ENCODE measurements at places on chromosomes 7 and 10.

GRCh38 chr7:149448961-149449360 is 11.9 kb downstream of the ZNF777 start:
- DNase-seq, result no peak

DNA sequence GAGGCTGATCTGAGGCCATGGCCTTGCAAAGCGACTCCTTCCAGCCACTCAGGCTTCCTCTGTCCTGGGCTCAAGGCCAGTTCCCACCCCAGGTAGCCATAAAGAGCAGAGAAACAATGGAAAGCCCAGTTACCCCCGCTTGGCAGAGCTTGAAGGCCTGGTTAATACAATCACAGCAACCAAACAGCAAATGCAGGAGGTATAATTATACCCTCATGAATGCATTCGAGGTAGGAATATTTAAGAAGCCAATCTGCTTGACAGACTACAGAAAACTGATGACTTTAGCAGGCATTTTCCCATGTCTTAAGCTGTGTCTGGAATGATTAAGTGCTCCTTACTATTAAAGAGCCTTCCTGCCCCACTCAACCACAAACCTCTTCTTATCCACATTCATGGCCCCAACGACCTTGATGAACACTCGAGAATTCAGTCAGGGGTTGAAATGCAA is 114.1 kb upstream of the MACROH2A2 start:
- no peak for DNase-seq

DNA sequence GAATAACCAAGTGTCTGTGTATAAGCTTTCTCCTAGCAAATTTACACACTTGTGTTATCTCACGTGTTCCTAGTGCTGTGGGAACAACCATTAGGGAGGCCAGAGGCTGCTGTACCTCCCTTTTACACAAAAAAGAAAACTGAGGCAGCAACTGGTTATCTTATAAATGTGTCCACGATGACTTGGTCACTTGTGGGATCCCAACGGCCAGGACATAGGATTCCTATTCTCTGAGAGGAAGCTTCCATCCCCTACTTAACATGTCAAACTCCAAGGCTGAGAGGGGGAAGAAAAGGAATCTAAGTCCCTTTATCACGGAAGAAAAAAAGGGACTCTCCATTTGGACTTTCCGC is 484 bp downstream of the ZNF438 start:
- no peak for DNase-seq

DNA sequence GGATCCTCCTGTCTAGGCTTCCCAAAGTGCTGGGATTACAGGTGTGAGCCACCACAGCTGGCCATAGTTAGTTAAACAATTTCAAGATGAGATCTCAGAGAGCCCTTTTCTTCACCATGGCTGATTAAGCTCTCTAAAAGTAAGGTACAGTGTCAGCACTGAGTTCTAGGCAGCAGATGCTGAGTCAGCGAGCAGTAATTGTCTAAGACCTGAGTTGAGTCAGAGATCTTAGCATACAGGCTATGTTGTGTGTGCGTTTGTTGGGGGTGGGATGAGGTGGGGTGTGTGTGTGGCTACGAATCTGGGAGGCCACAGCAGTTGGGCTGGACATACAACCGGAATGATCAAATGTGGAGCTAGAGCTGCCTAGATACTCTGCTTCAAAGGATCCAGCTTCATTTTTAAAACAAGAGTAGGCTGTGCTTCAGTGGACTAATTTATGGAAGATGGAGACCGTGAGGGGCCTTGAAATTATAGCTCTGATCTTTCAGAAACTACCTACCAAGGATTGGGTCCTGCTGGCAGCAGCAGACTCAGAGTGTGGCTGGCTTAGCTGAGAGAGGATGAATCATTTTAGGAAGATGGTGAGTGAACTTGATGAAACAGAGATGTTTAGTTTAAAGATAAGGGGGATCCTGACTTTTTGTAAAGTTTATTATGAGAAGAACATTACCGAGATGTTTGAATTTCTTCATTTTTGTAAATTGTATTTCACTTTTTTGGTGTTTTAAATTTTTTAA is 17.5 kb upstream of the MTPN start:
- peak; percentile 59 for DNase-seq

DNA sequence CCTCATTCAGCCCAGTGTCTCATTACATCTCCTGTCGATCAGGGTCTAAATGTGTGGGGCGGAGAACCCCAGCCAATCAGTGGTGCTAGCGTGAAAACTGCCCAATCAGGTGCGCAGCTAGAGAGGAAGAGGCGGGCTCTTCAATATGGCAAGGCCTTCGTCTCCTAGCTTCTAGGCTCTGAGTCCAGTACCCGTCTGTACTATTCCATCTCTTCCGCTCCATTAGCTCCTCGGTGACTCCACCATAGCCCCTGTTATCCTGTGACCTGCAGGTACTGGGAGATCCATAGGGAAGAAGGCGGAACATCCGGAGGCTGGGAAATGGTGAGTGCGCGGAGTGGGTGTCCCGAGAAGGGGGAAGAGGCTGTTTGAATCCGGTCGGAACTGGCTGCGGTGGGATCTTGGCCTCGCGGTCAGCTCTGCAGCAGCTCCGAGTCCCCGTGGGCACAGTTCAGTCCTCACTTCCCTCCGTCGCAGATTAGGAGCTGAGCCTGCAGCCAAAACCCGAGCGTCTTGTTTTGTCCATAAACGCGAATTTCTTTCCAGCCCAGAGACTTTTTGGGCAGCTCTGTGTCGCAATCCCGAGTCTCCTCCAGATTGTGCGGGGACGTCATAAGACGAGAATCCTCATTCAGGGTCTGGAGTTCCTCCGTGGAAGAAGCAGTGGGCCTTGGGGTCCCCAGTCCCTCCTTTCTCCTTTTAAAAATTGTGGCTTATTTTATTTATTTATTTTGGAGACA is at the start of gene ZNF727:
Gene ZNF727 (plus strand): TSS at position 134 of the 740 bp plus-strand sequence. CDS start 188 bp downstream, at position 322.
- DNase-seq, result no peak

GRCh38 chr10:69910561-69910960 is 108.9 kb downstream of the COL13A1 start:
- DNase-seq, result peak; percentile 19

GRCh38 chr7:150715738-150716137 is 675 bp upstream of the GIMAP1 start:
- no peak for DNase-seq

DNA sequence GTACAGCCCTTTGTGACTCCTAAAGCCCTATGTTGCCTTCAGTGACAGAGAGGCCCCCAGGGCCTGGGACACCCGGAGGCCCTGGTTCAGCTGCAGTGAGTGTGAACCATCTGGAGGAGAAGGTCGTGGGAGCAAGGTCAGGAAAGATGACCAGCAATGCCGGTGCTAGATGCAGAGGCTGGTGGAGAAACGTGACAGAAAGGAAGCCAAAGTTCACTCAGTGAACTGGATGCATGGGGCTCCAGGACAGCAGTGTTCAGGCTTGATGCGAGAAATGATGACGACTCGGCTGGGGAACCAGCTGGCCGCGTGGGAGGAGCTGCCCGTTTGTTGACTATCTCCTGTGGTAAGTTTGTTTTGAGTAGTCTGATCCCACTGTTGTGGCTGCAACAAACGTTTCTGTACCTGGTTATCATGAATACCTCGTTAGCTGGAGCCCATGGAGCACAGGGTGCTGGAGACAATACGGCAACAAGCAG is 54.1 kb upstream of the MKRN1 start:
- DNase-seq, result no peak

DNA sequence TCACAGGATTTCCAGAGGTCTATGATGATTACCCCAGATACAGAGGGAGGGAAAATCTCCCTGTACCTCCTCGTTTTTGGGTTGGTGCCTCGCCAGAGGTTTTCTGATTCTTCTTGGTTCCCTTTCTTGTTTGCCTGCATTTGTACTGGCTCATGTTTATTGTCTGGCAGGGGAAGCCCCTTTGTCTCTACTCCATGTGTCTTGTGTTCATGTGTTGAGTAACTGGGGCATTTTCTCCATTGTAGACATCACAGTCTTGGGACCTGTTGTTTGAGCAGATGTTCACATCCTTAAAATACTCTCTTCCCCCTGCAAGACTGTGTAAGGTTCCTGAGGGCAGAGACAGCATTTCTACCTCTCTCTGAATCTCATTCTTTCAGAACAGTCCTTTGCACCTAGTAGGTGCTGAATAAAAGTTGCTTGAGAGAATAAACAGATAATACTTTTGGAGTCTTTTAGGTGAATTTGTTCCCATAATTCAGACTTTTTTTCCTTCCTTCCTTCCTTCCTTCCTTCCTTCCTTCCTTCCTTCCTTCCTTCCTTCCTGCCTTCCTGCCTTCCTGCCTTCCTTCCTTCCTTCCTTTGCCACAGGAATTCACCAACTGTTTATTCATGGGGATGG is 25.1 kb downstream of the CDK14 start:
- no peak for DNase-seq

GRCh38 chr7:44787041-44787440 is 9.4 kb upstream of the PPIA start:
- DNase-seq, result no peak

DNA sequence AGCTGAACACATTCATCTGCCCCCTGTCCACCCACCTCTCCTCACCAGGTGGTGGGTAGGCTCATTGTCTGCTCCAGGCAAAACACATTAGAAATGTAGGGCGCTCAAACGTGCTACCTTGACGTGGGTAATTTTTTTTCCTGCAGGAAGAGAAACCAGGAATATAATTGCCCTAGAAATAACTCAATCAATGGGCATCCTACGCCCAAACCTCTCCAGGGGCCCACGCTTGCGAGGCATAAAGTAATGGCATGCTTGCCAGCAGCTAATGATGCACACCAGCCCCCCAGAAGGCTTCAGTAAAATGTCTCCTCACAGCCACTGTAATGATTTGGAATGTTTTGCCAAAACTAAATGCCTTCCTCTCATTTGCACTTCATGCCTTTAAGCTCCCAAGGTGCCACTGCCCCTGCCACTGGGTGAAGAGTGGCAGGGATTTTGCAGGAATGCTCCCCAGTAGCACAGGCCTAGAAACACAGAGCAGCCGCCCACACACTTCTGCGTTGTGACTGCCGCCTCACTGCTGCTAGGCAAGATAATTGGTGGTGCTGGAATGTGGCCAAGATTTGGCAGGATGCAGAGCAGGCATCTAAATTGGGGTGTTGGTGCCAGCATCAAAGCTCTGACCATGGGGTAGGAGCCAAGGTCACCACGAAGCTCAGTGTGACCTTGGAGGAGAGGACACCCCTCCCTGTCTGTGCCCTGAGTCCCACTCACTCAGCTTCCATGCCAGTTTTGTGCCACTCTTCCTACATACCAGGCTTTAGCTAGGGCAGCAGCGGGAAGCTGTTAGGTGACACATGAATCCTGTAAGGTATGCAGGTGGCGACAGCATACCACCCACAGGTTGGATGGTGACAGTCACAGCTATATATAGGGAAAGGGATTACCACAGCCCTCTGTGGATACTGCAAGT is 48.7 kb upstream of the PPP1R3C start:
- no peak for DNase-seq

DNA sequence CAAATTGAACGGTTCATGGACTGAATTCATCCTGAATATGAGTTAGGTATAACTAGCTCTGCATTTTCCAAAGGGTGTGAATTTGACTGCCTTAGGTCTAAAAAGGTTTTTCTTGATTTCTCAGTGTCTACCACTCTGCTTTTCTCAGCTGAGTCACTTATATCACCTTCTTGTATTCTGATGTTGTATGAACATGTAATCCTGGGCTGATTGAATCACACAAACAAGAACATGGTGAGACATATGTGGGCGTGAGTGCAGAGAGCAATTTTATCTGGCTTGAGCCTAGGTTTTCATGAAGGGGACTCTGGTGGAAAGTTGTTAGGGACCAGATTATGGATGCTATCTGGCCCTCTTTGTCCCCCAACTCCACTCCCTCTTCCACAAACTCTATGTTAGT is 239.8 kb downstream of the SUGCT start:
- no peak for DNase-seq

GRCh38 chr10:75096749-75097148 is 14.7 kb upstream of the SAMD8 start:
- no peak for DNase-seq

- no peak for DNase-seq
These were observed 603.6 kb downstream of the CNTNAP2 start for GRCh38 chr7:146720195-146720594.

GRCh38 chr7:100348805-100349204 is 9.1 kb upstream of the PILRB start:
- no peak for DNase-seq

DNA sequence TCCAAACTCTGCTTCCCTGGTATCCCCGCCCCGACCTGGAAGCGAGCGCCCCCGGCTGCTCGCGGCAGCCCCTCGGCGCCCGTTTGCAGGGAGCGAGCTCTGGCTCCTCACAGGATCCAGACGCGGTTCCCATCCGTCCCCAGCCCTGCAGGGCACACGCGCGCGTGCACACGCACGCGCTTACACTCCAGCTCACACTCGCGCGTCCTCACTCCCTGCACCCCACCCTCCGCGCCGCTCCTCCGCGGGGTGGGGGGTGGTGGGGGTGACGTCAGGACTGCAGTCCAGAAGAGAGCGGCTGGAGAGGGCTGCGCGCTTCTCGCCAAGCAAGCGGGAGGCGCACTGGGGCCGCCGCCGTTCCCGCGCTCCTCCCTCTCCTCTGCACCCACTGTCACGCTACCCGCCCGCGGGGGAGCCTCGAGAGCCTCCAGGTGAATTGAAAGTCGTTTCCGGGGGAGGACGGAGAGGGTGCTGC is 255.6 kb downstream of the OTUD1 start:
- no peak for DNase-seq

- DNase-seq, result no peak
These were observed 6.7 kb upstream of the PILRA start for GRCh38 chr7:100366411-100367250.
